Stimulated activated CD4-positive, alpha-beta T cell treated with anti-CD3 and anti-CD28 coated beads, TNF-alpha, amount 100 ng/mL, for 1 hour (primary cell): ENCODE measurements at places on chromosomes 16 and 17.

GRCh38 chr16:22765479-22765878 lies 48.5 kb upstream of the HS3ST2 start:
- DNase-seq = no peak

DNA sequence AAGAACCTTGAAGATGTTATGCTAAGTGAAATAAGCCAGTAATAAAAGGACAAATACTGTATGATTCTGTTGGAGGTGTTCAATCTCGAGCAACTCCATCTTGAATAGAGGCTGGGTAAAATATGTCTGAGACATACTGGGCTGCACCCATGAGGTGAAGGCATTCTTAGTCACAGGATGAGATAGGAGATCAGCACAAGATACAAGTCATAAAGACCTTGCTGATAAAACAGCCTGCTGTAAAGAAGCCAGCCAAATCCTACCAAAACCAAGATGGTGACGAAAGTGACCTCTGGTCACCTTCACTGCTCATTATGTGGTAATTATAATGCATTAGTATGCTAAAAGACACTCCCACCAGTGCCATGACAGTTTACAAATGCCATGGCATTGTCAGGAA lies 98.1 kb downstream of the RGS9 start:
- DNase-seq = no peak

DNA sequence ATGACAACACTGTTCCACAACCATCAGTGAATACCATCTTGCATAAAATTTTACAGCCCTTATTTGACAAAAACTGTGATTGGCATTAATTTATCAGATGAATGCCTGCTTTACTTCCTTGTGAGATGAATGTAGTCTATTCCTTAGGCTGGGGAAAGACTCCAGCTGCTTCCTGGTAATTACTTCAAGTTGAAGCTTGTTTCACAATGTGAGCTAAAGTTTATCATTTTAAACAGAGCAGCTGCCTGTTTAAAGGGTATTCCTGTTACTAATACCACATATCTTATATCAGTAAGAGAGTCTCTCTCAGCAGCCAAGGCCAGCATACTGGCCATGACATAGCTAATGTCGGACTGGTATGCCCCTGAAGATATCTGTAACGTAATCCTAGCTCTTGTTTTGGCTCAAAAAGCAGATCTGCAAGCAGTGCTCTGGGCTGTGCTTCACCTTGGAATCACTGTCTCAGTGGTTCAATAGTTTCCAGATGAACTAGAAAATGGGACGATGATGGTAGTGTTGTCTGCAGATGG lies 13.2 kb upstream of the ARL2BP start:
- no peak for DNase-seq

GRCh38 chr16:58459344-58460218 lies 40.4 kb upstream of the NDRG4 start:
- DNase-seq = no peak

DNA sequence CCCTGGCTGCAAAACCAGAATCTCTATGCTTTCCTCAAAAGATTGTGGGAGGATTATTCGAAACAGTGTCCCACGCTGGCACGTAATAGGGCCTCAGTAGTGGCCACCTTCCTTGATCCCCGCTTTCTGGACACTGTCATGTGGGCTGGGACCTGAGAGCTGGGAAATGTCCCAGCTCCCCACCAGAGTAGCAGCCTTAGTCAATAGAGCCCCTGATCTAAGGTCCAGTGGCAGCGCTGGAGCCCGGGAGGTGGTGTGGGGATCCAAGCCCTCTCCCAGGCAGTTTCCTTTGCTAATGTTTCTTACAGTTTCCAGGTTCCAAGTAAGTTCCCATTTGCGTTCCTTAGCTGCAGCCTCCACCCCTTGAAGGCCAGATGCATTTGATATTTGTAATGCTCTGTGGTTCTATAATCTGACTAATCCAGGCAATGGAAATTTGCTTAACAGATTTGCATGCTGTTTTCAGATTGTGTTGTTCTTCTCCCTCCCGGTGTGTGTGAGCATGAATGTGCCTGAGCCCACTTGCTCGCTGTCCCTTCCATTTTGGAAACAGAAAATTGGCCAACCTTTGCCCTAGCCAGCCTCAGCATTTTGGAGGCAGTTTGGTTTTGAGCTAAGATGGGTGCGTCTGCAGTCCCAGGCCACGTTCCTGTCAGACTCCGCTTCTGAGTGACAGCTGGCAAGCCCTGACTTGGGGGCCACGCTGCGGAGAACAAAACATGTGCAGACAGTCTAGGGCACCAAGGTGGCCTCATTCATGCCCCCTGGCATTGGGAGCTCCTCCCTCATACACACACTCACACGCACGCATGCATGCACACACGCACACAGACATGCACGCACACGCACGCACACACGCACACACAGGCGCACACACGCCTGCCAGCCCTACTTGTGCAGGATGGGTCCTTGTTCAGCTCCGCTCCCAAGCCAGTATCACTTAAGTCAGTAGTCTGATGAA lies 69.4 kb downstream of the CCDC182 start:
- DNase-seq = no peak

GRCh38 chr16:89925596-89926079 lies 2.5 kb downstream of the TUBB3 start:
- no peak for DNase-seq

- DNase-seq = no peak
Measured at GRCh38 chr16:48369765-48370164, 15.4 kb downstream of the SIAH1 start.

DNA sequence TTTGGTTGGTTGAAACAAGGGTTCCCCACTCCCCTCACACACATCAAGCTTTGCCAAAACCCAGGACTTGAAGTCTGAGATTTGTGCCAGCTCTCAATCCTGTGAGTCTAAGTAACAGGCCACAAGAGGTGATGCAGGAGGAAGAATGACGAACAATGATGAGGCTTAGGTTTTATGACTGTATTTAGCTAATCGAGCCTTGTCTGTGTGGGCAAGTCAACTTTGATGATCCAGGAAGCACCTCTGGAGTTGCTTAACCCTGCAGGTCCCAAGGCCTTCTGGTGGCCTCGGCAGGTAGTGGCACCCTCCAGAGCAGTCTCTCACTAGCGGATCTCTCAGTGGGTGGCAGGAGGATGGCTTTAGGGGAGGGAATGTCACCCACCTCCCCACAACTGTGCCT lies 28.7 kb downstream of the CDK5RAP3 start:
- DNase-seq = no peak

GRCh38 chr17:34252444-34253138 lies 2.5 kb upstream of the CCL2 start:
- DNase-seq = no peak

DNA sequence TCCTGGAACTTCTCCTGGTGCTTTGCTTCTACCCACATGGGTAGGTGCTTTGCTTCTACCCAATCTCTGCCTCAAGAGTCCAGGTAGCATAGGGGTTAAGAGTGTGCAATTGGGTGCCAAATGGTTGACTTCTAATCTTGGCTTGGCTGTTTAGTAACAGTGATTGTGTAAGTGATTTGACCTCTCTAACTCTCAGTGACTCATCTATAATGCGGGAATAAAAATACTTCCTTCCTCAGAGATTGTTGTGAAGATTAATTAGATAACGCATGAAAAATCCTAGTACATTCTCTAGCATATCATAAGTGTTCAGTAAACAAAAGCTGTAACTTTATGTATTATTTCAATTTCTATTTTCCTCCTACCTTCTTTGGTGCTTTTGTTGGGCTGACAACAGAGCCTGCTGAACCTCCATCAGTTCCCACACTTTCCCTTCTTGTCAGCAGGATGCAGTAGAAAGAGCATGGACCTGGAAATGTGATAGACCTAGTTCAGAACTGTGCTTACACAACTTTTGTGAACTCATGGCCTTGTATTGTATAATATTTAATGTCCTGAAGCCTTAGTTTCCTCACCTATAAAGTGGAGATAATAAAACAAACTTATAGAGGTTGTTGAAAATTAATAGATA lies 72.9 kb upstream of the SMIM36 start:
- DNase-seq = no peak

DNA sequence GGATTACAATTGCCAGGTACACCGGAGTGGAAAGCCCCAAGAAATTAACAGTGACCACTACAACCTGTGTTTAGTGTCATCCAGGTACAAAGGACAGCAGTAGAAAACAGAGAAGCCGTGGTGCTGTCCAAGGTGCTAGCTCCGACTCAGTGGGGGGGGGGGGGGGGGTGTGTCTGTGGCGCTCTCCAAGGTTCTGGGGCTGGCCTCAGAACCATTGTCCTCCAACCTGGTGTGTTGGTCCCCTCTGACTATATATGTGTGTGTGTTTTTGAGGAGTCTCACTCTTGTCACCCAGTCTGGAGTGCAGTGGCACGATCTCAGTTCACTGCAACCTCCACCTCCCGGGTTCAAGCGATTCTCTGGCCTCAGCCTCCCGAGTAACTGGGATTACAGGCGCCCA lies 5.8 kb upstream of the ZNF23 start:
- no peak for DNase-seq

DNA sequence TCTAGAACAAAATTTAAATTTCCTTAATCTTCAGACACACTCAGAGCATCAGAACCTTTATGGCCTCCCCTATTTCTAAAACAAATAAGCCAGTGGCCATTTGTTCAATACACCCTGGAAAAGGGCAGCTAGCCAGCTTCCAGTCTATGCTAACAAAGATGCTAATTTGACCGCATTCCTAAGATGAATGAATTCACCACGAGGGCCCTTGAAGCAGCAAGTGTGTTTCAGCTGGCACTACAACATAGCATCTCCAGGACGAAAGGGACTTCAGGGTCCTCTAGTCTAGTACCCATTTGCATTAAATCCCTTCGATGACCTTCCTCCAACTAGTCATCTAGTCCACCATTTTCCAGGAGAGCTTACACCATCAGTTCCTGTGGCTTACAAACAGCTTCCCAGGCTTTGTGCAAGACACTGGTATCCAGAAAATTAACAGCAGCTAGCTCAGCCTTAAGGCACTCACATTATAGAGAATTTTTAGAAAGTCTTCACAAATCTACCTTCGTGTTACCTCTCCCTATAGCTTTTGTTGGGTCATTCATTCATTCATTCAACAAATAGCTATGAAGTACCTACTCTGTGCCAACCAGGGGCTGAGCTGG lies 10.9 kb downstream of the KRT37 start:
- DNase-seq = no peak

DNA sequence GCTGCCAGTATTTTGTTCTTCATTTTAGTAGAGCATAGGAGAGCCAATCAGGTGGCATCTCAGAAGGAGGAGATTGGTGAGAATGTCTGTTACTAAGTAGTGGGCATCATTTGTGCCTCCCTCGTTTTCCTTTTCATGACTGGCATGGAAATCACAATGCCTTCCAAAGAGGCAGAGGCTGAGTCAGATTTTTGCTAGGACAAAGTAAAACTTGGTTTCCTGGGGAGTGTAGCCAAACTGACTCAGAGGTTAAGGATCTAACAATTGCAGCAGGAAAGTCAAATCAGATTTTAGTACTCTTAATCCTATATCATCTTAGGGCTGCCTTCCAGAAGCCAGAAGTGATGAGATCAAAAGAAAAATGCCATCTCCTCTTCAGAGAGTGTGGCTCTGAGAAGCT lies 138.7 kb downstream of the ANKFN1 start:
- no peak for DNase-seq

DNA sequence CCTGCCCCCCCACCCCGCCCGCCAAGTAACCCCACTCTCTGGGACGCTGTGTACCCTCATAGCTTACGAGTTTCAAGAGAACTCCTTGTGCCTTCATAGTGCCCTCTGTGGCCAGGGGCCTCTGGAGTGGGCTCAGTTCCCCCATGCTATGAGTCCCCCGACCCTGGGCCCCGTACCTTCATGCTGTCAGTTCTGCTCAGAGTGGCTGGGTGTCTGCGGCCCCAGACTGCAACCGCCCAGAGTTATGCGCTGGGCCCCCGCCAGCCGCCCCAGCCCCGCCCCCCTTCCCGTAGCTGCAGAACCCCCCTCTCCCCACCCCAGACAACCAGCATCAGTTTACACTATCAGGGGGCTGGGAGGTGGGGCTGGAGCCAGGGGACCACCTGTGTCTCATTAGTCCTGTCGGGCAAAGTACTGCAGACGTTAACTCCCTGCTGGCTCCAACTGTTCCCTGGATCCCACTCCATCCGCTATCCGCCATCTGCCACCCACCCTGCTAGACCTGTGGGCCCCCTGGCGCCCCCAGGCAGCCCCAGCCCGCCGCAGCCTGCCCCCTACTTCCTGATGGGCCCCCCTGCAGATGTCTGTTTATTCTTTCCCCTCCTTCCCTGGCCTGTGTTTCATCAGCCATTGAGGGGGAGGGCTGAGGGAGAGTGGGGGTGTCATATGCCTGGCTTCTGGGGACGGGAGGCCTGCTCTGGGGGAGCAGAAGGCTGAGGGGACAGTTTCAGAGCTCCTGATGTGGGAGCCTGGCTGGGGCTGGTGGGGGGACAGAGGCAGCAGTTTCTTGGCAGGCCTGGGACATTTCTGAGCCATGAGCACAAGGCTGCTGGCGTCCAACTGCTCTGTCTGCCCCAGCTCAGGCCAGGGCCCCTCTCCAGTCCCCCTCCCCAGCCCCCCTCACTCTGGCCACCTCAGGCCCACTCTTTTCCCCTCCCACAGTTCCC lies at the start of gene MFAP4:
Gene MFAP4 (minus strand): TSS at position 217 of the 947 bp plus-strand sequence. CDS start 35 bp downstream, at position 182.
- DNase-seq = no peak

DNA sequence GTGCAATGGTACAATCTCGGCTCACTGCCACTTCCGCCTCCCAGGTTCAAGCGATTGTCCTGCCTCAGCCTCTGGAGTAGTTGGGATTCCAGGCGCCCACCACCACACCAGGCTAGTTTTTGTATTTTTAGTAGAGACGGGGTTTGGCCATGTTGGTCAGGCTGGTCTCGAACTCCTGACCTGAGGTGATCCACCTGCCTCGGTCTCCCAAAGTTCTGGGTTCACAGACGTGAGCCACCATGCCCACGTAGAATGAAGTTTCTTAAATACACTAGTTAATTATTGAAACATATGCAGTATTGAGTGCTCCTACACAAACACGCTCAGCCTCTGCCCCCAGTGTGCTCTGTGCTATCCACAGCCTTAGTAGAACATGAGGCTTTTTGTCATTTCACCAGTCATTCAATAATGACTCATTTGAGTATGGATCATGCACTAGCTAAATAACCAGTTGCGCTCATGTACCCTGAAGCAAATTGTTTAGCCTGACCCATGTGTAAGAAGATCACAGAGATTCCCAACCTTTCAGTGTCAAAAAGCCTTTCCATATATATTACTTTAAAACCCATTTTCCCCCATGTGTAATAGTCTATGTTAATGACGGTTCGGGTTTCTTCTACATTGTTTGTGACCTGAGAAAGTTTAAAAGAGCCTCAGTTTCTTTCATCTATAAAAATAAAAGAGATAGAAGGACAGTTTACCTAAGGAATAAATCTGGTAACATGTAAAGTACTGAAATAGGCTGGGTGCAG lies 49.7 kb downstream of the TUBD1 start:
- DNase-seq = no peak

GRCh38 chr16:1414532-1415260 lies at the start of gene UNKL:
Gene UNKL (minus strand): TSS chr16:1414704. CDS start chr16:1414691, 13 bp downstream.
- peak; percentile 75 for DNase-seq

DNA sequence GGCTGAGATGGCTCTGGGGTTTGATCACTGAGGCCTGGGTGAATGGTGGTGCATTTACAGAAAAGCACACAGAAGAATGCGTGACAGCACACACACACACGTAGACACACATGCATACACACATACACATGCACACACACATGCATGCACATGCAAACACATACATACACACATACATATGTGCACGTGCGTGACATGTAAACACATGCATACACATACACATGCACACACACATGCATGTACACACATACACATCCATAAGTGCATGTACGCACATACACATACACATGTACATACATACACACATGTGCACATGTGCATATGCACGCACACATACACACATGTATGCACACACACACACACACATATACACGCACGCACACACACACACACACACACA lies 108.4 kb downstream of the AIPL1 start:
- no peak for DNase-seq
